ENCODE measurements at places on chromosomes 1 and 21. TPM values are rescaled to one million over a fixed set of nuclear protein-coding genes. Genes with fewer than 3 reads are reported as not detected.

GRCh38 chr1:3417082-3417739 lies 37.3 kb upstream of the ARHGEF16 start:
- H3K36me3 ChIP-seq = no peaks in the 10 kb centered on the region
- H3K27ac ChIP-seq = no peak overlapping the region
- DNase-seq = no peak
- no peaks in the 10 kb centered on the region for H3K4me1 ChIP-seq
- no peak overlapping the region for H3K4me3 ChIP-seq

- DNase-seq = peak; percentile 46
- H3K27me3 ChIP-seq = no peaks in the 10 kb centered on the region
- peaks cover 7% of the 10 kb centered on the region for H3K36me3 ChIP-seq
- H3K27ac ChIP-seq = peak overlapping the region; percentile 72
Measured at GRCh38 chr1:36008546-36009197, 75.2 kb upstream of the TEKT2 start.

DNA sequence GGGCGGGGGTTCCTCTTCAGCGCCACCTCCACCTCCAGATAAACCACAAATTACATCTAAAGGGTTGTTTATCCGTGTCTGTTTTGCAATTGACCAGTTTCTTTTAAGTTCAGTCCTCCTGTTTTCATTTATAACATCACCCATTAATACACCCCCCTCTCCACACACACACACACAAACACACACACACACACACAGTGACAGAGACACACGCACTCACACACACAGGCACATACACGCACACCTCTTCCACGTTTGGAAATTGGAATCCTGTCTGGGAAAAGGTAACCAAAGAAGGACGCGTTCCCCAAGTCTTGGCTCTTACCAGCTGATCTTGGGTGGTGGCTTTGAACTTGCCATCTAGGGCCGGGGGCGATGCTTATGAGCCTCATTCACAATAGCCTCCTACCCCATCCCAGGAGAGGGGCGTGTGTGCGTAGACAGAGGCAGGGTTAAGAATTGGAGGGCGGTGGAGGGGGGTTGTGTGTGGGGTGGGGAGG lies 442 bp upstream of the CSMD2 start:
- H3K4me1 ChIP-seq = no peaks in the 10 kb centered on the region
- DNase-seq = no peak
- H3K36me3 ChIP-seq = no peaks in the 10 kb centered on the region

DNA sequence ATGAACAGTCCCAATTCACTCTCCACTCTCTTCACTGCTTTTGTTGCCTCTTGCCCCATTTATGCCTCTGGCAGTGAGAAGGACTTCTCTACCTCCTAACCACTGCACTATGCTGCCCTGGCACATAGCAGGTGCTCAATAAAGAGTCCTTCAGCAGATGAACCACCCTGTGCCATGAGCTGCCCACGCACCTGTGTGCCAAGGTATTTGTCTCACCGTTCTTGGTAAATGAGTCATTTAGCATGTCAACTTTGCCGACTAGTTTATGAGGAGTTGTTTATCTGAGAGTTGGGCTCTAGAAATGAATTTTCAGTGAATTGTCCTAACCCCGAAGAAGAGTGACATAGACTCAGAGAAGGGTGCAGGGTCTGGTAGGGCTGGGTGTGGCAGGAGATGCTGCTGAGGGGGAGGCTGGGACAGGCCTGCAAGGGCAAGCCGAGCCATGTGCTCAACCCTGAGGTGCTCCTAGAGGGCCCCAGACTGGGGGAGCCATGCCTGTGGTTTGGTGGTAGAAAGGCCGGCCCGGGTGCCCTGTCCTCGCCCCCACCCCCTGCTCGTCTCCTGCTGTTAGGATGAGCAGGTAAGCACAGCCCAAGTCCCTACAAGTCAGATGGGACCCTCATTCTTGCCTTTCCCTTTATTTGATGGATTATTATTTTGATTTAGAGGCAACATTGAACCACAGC lies 654.5 kb downstream of the MATN1 start:
- H3K27ac ChIP-seq = no peak overlapping the region
- H3K4me3 ChIP-seq = no peak overlapping the region
- peak; percentile 32 for DNase-seq
- H3K27me3 ChIP-seq = no peaks in the 10 kb centered on the region
- H3K4me1 ChIP-seq = peaks cover 14% of the 10 kb centered on the region

DNA sequence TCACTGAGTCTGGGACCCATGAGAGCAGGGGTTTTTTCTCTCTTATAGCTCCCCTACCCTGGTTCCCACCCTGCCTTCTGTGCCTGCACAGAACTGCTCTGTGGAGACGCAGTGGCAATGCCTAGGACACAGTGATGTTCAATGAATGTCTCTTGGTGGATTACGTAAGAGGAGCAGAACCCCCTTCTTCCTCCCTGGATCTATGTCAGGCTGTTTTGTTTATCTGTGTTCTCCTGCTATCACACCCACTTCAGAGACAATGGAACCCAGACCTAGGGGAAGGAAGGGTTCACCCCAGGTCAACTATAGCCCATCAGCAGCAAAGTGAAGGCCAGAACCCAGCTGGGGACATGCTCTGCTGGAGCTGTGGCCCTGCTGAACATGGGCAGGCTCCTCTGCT lies 2.0 kb downstream of the HPCAL4 start:
- no peaks in the 10 kb centered on the region for H3K4me1 ChIP-seq
- peaks cover 79% of the 10 kb centered on the region for H3K27me3 ChIP-seq
- H3K4me3 ChIP-seq = no peak overlapping the region
- DNase-seq = no peak
- H3K27ac ChIP-seq = no peak overlapping the region

GRCh38 chr1:93729502-93729901 lies 47.9 kb upstream of the BCAR3 start:
- no peak overlapping the region for H3K27ac ChIP-seq
- no peak overlapping the region for H3K4me3 ChIP-seq

GRCh38 chr1:235022981-235023710 lies 105.5 kb downstream of the TOMM20 start:
- no peak for DNase-seq
- no peak overlapping the region for H3K4me3 ChIP-seq
- peaks cover 35% of the 10 kb centered on the region for H3K4me1 ChIP-seq
- no peaks in the 10 kb centered on the region for H3K27me3 ChIP-seq

NR1I3 gene
- not detected for total RNA-seq

CBR3 gene
- 3.1 TPM for total RNA-seq

TMPRSS3 gene
- 10.3 TPM for total RNA-seq
